ENCODE measurements at places on chromosomes 5 and 9.

DNA sequence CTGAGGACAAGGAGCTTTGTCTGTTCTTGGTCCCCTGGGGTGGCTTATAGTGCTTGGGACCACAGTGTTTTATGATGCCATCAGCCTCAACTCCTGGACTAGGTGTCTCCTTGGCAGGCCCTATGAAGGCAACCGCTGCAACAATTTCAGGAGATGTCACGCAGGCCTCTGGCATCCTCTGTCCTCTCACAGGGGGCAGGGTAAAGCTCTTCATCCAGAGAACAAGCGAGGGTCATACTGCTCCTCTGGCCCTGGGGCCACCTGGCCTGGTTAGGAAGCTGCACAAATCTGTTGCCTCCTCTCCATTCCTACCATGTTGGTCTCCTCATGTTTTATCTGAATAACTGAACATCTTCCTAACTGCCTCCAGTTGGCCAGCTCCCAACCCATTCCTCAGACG is 148.9 kb upstream of the SPEF2 start:
- DNase-seq: no peak

- DNase-seq: no peak
These were observed 101.0 kb downstream of the STARD4 start for GRCh38 chr5:111411301-111411700.

- DNase-seq: no peak
These were observed 23.7 kb upstream of the NPR3 start for GRCh38 chr5:32687499-32687831.

- peak; percentile 76 for DNase-seq
These were observed 32.7 kb downstream of the ANXA2R start for GRCh38 chr5:43007246-43007910.

Measured in HuH-7 (cell line).